Cortex of kidney (tissue), 1 donor: ENCODE measurements at places on chromosomes 7 and 10.

- DNase-seq: no peak
These were observed 136.3 kb upstream of the GNAI1 start for GRCh38 chr7:79998363-79998762.

- DNase-seq: no peak
These were observed 3.1 kb upstream of the ADAP1 start for GRCh38 chr7:957418-958220.

- no peak for DNase-seq
These were observed 12.8 kb downstream of the SUGCT start for GRCh38 chr7:40147371-40148246.

DNA sequence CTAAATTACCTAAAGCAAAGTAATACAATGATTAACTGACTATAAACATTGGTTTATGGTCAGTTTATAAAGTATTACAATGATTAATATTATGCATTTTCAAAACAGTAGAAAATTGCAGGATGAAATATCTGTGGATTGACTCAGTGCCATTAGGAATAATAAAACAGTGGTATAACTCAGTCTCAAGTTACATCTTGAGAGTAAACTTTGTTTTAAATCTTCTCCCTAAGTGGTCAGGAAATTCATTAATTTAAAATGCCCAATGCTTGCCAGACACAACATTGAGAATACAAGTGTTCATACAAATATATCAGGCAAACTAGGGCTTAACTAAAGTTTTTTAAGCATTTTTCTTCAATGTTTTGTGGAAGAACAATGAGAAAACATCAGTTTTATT lies 257.8 kb downstream of the ETV1 start:
- no peak for DNase-seq

DNA sequence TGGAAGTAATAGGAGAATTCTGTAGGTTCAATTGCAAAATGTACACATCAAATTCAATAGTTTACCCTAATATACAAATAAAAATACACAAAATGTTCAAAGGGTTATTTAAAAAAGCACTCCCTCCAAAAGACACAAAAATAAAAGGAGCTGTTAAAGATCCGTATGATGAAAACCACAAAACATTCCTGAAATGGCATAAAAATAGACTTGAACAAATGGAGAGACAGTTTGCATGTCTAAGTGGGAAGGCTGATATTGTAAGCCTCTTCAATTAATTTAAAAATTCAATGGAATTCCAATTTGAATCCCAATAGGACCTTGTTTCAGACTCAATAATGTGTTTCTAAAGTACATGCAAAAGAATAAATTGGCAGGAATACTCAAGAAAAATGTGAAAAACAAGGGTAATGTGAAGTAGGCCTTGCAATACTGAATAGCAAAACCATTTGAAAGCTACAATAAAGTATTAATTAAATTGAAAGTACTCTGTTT lies 38.0 kb upstream of the INSYN2A start:
- DNase-seq: no peak

GRCh38 chr7:129186749-129187260 lies 1.6 kb upstream of the SMO start:
- no peak for DNase-seq

GRCh38 chr7:36115448-36116321 lies 37.4 kb upstream of the EEPD1 start:
- no peak for DNase-seq

DNA sequence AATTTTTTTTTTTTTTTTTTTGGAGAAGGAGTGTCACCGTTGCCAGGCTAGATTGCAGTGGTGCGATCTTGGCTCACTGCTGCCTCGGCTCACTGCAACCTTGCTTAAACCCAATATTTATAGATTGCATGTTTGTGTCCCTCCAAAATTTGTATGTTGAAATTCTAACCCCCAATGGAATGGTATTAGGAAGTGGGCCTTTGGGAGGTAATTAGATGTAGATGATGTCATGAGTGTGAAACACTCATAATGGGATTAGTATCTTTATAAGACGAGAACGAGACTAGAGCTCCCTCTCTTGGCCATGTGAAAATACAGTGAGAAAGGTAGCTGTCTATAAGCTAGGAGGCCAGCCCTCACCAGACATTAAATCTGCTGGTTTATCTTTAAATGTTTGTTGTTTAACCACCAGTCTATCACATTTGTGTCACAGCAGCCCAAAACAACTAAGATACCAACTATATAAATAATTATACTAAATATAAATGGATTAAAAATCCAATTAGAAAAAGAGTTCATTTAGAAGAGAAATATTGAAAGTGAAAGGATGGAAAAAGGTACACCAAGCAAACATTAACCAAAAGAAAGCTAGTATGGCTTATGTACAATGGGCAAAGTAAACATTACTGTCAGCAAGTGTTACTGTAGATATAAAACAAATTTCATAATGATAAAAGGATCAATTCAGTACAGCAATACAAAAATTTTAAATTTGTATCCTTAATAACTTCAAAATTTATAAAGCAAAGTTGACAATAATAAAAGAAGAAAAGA lies 9.3 kb downstream of the TCAF1 start:
- DNase-seq: no peak

- DNase-seq: no peak
These were observed 4.1 kb downstream of the PRSS1 start for GRCh38 chr7:142753366-142753765.

DNA sequence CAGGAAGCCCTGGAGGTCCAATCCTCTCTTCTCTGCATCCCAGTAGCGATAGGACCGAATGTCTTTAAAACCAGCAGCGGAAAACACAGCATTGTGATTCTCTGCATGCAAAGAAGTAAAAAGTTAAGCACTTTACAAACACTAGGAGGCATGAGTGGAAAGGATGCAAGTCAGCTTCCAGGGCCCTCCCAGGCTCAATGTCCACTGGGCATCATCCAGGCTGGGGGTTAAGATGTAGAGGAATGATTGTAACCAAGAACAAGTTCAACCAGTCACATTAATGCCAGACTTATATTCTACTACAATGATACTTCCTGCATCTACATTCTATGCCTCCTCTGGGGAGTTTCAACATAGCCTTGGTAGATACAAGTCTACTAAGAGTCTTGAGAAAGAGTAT lies 24.3 kb downstream of the GOT1 start:
- no peak for DNase-seq

DNA sequence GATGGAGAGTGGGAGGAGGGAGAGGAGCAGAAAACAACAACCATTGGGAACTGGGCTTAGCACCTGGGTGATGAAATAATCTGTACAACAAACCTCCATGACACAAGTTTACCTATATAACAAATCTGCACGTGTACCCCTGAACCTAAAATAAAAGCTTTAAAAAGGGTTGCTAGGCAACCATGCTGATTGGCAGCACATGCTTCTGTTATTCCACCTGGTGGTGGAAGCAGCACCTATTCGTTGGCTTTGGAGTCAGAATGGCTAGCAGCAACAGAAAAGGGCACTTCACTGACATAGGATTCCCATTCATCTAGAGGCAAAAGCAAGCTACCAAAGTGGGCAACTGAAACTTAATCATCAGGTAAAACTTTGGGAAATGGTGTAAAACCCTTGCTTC lies 57.1 kb downstream of the RELN start:
- no peak for DNase-seq

DNA sequence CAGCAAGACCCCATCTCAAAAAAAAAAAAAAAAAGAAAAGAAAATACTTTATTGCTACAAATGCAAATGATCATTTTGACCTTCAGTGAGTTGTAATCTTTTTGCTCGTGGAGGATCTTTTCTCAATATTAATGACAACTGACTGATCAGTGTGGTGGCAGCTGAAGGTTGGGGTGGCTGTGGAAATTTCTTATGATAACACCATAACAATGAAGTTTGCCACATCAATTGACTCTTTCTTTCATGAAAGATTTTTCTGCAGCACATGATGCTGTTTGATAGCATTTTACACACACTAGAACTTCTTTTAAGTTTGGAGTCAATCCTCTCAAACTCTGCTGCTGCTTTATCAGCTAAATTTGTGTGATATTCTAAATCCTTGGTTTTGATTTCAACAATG lies 12.4 kb upstream of the CCDC7 start:
- DNase-seq: no peak

GRCh38 chr10:19730907-19731217 lies 85.4 kb upstream of the PLXDC2 start:
- no peak for DNase-seq

DNA sequence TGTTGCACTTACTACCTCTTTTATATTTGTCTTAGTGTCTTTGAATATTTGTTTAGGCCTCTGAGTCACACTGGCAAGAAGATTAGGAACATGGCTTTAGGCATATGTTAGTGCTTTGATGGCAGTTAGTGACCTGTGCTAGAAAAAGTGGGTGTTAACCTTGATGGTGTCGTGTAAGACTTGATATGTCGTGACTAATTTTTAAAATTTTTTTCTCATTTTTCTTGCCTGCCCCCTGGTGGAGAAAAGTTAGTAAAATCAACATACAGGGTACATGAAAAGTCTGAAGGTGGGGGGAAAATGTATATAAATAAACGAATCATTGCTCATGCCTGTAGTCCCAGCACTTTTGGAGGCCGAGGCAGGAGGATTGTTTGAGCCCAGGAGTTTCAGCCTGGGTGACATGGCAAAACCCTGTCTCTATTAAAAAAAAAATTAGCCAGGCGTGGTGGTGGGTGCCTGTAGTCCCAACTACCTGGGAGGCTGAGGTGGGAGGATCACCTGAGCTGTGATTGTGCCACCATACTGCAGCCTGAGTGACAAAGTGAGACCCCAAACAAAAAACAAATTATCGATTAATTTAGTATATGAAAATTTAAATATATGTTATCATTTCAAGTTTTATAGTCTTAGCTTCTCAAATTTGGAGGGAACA lies 44.6 kb downstream of the TAX1BP1 start:
- no peak for DNase-seq

GRCh38 chr7:74656441-74656836 lies 1.1 kb upstream of the GTF2I start:
- DNase-seq: no peak

DNA sequence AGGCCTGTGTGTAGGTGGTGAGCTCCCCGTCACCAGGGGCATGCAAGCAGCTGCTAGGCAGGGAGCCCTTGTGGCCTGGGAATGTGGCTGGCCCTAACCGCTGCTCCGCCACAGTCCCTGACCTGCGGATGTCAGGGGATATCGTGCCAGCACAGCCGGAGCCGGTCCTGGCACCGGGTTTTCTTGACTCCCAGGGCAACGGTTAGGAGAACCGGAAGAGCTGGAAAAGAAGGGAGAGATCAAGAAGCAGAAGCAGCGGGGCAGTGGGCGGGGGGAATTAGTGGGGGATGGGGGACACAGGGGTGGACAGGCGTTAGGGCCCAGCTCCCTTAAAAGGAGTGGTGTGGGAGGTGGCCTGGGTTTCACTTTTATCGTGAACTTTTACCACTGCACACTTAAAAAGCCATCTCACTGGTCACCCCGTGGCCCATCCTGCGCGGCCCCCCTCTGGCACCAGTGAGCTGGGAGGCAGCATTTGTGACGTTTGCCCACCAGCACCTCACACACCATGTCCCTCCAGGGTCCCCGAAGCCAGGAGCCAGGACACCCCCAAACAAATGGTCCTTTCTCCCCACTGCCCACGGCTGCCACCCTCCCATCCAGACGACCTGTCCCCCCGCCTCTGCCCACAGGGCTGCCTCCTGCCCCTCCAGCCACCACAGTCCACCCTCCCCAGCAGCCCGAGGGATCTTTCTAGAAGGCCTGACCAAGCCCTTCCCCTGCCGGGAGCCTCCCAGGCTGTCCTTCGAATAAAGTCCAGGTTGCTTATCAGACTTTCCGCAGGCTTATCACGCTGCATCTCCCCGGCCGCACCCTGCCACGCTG lies 1.8 kb upstream of the MICALL2 start:
- no peak for DNase-seq

GRCh38 chr7:101973130-101973529 lies 155.7 kb downstream of the CUX1 start:
- no peak for DNase-seq

DNA sequence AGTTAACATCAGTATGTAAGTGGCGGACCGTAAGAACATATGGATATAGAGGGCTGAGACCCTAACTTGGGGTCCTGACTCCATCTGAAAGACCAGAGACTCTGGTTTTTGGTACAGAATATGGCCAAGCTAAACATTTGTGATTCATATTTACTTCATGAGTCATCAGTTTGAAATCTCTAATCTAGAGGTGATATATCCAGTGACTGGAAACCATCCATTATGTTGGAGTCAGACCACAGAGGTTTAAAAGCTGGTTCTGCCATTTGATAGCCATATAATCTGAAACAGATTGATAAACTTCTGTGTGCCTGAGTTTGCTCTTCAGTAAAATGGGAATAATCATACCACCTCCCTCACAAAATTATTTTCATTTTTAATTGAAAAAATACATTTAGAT lies 505.3 kb downstream of the SORCS3 start:
- no peak for DNase-seq

GRCh38 chr10:43952760-43953159 lies 304.1 kb upstream of the ZNF32 start:
- DNase-seq: no peak

GRCh38 chr10:119575506-119575905 lies 21.3 kb downstream of the TIAL1 start:
- no peak for DNase-seq

- no peak for DNase-seq
These were observed 15.5 kb downstream of the TUBGCP2 start for GRCh38 chr10:133292919-133293809.

- DNase-seq: no peak
These were observed 48.8 kb downstream of the COL26A1 start for GRCh38 chr7:101411508-101411874.

DNA sequence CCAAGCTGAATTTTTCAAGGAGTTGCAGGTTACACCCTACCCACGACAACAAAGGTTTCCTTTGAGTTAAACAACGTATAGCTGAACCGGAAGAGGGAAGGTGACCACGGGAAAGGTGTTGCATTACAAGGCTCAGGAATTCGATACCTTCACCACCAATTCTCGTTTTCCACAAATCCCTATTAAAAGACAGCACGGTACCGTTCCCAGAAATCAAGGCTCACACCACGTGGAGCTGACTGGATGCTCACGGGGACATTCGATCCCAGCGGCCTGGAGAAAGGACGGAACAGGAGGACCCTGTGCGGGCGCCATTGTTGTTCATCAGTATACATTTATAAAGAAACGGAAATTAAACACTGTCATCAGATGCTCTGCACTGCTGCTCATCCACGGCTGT lies 56.4 kb downstream of the CTBP2 start:
- DNase-seq: no peak

DNA sequence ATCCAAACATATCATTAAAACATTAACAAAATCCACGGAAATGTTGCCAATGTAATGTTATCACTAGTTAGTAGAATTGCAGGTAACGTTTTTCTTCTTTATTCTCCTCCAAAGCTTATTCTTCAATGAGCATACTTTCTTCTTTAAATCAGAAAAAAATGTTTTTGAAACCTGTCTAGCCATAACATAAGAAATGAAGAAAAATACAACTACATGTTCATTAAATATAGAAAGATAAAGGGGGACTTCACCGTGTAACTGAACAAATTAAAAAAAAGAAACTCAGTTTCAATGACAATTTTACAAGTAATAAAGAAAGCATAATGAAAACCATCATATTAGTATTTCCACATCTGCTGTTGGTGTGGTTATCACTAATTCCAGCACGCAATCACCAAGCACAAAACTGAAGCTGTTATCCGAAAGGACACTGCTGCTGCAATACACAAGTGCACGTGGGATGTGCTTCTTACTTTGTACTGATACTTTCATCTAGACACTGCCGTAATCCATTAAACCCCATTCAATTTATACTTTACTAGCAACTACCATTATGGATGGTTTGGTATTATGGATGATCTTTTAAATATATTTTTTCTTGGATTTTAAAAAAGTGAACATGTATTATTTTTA lies 9.6 kb downstream of the ESYT2 start:
- DNase-seq: no peak
